Dermis microvascular lymphatic vessel endothelial cell (primary cell): ENCODE measurements at places on chromosomes 1 and 21. TPM values are rescaled to one million over a fixed set of nuclear protein-coding genes. Genes with fewer than 3 reads are reported as not detected.

DNA sequence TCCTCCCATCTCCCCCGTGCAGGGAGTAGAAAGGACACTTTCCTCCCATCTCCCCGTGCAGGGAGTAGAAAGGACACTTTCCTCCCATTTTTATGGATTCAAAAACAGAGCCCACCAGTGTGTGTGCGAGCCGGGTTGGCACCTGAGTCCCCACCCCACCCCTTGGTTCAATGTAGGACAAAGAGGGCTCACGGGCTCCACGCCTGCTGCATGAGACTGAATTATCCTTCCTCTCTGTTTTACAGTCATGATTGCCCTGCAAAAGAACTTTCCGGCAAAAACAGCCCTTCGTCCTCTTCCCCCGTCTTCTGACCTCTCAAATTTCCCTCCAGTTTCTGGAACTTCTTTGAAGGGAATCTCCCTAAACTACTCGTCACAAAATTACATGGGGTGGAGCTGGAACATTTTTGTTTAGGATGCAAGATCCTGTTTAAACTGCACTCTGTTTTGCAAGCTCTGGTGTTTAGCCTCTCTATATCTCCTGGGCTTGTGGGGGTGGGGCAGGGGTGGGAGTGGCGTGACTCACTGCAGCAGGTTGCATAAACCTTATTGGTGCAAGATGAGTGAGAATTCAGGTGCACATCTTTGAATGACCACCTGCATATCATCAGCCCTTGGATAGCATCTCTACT is 99.8 kb downstream of the PSMG1 start:
- DNase-seq: no peak

GRCh38 chr1:6870086-6870485 is 84.8 kb downstream of the CAMTA1 start:
- no peak for DNase-seq

DNA sequence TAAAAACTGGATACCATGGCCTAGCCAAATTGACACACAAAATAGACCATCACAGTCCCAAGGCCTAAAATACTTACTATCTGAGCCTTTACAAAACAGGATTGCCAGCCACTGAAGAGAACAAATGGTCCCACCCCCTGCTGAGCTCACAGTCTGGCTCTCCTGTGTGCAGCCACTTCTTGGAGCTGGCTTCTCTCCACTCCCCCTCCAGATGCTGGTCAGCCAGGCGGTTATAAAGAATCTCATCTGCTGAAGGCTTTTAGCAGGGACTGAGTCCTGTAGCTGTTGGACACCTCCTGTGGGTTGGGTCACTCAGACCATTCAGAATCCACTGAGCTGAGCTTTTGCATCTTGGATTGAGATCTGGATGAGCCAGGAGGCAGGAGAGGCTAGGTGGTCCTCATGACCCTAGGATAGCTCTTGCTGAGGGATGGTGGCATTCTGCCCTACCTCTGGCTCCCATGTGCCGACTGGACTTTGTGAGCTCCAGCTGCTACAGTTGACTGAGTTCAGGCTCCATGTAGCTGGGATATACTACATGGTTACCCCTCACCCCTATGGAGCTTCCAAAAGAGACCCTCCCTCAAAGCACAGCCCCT is 16.1 kb downstream of the OXCT2 start:
- no peak for DNase-seq

DNA sequence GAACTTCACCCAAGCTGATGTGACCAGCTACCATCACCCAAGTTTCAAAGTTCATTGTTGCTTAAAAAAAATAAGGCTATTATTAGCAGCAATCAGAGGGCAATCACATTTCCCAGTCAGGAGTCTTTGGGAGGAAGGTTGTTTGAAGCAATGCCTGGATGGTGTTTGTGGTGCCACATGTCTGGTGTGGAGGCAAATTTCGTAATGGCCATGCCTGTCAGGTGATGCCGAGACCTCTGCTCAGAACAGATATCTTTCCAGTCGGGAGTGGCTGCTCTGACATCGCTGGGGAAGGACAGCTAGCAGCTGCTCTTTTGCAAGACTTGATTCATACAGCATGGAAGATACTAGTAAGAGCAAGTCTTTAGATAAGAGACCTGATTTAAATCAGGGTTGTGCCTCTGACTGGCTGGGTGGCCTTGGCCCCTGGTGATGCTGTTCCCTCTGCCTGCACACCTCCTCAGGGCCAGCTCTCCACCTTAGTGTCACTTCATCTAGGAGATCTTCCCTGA is 187.8 kb upstream of the JUN start:
- DNase-seq: no peak

GRCh38 chr1:50373532-50373931 is 49.7 kb downstream of the DMRTA2 start:
- DNase-seq: no peak

- DNase-seq: no peak
Observed at GRCh38 chr1:230330157-230330556, 96.0 kb downstream of the PGBD5 start.

DNA sequence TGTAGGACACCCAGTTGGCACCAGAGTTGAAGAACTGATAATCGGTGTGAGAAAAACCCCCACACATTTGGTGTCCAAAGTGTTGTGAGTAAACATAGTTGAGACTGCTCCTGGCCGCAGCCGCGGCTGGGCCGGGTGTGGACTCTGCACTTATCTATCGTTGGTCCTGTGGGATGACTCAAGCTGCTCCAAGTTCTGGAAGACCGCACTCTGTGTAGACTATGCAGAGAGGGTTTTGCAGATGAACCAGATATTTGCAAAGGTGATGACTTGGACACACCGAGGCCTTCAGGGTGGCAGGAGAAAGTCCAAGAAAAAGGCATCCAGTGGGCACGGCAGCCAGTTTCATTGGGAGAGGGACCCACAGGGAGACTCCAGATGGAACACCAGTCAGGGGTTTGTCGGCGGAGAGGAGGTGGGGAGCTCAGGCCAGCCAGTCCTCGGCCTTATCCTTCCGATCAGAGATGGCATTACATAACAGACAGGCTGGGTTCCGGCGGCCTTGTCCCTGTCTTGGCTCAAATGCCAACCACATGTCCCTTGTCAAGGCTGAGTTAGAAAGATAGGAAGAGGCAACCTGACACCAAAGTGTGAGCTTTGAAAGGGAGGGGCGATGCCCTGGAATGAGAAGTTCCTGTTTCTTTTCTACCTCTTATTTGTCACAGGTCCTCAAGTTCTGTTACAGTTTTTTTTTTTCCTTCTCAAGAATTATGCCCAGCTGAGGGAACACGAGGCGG is 21.1 kb downstream of the C2CD2 start:
- no peak for DNase-seq

- no peak for DNase-seq
Observed at GRCh38 chr1:116107371-116107770, 3.8 kb upstream of the MAB21L3 start.

DNA sequence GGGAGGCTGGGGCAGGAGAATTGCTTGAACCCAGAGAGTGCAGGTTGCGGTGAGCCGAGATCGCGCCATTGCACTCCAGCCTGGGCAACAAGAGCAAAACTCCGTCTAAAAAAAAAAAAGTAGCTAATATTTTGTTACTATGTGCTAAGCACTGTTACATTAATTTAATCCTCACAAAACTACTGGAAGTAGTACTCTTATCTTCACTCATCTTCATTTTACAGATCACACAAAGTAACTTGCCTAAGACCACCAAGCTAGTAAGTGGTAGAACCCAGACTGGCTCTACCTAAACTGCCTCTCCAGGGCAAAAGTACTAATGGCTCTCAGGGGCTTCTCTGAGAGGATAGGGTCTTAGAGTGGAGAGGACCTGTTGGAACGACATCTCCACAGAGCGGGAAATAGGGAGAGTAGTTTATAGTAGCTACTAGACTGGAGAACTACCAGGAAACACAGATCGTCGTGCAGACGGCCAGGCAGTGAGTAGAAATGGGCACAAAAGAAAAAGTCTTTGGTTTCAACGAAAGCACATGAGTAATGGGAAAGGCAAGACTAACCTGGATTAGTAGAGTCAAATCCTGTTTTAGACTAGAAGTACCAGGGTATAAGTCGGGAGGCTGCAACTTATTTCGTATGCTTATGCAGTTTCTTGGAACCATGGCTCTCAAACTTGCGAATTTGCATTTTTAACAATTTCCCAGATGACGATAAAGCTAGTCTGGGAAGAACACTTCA is 1.4 kb downstream of the CLCC1 start:
- no peak for DNase-seq

DNA sequence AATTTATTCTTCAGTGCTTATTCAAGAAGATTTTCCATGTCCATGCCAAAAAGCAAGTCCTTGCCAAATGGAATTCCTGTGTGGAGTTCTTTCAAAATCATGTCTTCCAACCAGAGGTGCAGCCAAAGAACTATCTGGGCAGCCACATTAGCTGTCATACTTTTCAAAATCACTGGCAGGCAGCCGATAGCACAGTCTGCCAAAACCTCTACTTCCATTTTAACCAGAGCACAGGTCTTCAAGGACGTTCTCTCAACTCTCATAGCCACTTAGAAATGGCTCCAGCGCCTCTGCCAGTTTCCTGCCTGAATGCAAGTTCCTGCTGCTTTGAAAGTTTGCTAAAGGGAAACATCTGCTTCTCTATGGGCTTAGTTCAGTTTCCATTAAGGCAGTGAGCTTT is 975.7 kb upstream of the ADGRL4 start:
- no peak for DNase-seq

- DNase-seq: no peak
Observed at GRCh38 chr1:30381266-30381665, 342.1 kb downstream of the MATN1 start.

DNA sequence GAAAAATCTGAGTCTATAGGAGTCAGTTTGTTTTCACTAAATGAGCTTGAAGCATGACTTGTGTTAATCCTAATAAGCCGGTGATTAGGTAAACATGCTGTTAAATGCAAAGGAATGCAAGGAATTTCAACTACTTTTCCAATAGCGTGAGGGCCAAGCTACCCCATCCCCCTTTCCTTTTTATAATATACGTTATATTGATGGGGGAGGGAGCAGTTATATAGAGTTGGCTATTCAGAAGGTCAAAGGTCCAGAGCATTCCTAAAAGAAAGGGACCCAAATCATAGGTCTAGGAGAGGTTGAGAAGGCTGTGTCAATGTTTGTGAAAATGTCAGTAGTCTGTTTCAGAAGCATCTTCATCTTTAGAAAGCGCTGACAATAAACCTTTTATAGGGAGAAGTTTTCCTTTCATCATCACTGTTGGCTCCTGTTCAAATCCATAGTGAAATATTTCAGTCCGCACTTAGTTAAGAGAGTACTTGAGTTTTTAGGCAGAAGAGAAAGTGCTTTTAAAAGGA is 3.8 kb downstream of the CCN1 start:
- peak; percentile 82 for DNase-seq

DNA sequence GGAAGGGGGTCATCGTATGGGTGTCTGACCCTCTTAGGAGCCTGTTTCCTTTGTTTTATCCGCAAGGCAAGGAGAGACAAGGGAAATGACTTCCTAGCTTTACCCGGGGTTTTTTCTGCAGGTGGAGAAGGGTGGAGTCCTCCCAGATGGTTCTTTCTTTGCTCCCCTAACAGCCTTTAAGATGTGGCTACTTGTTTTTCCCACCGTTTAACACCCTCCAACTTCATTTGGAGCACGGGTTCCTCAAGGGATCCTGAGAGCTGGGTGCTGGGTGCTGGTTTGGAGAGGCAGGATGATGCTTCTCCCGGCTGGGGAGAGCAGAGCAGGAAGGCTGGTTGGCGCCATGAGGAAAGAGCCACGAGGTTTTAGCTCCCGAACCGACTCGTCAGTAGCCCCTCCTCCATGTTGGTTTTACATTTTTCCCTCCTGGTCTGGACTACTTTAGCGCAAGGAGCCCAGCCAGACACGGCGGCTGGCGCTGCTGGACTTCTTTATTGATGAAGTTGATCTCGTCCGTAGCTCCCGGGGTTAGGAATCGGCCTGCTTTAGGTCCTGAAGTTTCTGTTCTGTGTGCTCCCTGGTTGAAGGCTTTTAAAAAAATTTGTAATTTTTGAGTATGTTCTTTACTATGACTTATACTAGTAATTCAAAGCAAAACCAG is 1.4 kb downstream of the UCK2 start:
- DNase-seq: peak; percentile 64

DNA sequence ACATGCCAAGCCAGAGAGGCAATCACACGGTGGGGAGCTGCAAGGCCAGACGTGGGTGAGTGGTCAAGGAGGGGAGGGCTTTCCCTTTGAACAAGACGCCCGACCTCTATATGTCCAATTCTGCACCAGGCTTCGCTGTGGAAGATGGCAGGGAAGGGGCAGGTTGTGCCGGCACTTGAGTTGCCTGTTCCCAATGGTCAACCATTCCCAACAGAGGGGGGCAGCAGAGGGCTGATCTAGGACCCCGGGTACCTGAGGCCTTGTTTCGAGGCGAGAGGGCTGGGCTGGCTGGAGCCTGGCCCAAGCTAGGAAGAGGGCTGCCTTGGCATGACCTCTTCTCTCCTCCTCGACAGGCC is 64.9 kb downstream of the TMEM53 start:
- DNase-seq: no peak

GRCh38 chr1:205504311-205505075 is at the start of gene CDK18:
TSS of gene CDK18 (plus strand) at chr1:205504669. CDS start at chr1:205523168, 18,499 bp downstream.
- no peak for DNase-seq

GRCh38 chr1:151542710-151543129 is 2.6 kb downstream of the TUFT1 start:
- DNase-seq: no peak

GRCh38 chr1:156193488-156194299 is at the start of gene SLC25A44:
TSS of gene SLC25A44 (plus strand) at chr1:156194104. CDS start at chr1:156199848, 5,744 bp downstream.
- DNase-seq: peak; percentile 99

DNA sequence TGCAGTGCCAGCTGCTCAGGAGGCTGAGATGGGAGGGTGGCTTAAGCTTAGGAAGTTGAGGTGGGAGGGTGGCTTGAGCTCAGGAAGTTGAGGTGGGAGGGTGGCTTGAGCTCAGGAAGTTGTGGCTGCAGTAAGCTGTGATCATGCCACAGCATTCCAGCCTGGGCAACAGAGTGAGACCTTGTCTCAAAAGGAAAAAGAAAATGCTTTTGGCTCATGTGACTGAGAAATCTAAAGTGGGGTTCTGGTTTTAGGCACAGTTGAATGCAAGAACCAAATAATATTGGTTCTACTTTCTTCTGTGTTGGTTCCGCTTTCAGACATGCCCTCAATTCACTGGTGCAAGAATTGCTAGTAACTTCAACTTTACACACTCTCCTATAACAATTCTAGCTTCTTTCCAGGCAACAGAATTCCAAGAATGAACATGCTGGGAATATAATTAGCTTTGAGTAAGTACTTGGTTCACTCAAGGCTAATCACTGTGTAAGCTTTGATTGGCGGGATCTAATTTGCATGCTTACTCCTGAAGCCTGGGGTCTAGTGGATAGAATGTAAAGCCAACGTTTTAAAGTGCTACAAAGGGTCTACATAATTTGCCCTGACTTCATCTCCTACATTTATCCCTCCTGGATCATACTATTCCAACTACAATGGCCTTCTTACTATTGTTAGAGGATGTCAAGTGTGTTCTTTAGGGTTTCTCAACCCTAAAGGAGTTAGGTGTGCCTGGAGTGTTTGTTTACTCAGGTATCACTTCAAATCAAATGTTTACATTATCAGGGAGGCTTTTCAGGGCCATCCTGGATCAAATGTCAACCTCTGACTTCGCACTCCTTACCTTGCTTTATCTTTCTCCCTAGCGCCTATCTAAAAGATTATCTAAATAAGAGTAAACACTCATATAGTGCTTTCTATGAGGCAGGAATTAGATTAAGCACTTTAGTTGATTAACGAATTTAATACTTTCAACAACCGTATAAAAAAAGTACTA is 115.1 kb downstream of the SLC16A1 start:
- DNase-seq: no peak

GRCh38 chr1:76086597-76086996 is 12.1 kb downstream of the ST6GALNAC3 start:
- peak; percentile 44 for DNase-seq

Gene TEDDM1
- not detected in 2 replicates for total RNA-seq

Gene LCE2C
- total RNA-seq: not detected in 2 replicates

Gene TTLL10
- not detected in 2 replicates for total RNA-seq

Gene LCA5L
- total RNA-seq: 0.26 and 0.38 TPM in 2 replicates

Gene TNFRSF14
- total RNA-seq: 66.8 and 150 TPM in 2 replicates

Gene FCRL6
- total RNA-seq: not detected in 2 replicates

Gene MFSD2A
- total RNA-seq: 0.13 and 0.51 TPM in 2 replicates

Gene SYT14
- 0.13 TPM in 2 replicates for total RNA-seq

Gene OR2T2
- total RNA-seq: not detected in 2 replicates
